Stimulated activated CD4-positive, alpha-beta T cell treated with anti-CD3 and anti-CD28 coated beads, Interleukin-12 subunit alpha, Interleukin-12 subunit beta, amount 100 ng/mL, for 4 hours (primary cell): ENCODE measurements at places on chromosomes 16 and 17.

DNA sequence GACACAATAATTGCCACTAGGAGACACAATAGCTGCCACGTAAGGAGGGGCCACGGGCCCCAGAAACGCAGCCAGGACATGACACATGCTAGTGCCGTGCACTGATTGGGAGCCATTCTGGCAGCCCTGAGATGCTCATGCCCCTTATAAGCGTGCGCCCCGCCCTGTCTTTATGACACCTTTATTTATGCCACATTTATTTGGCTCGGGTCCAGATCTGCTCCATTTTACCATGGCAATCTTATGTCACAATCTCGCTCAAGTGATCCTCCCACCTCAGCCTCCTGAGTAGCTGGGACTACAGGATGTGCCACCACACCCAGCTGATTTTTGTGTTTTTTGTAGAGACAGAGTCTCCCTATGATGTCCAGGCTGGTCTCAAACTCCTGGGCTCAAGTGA is 43.8 kb upstream of the NF1 start:
- DNase-seq, result no peak

GRCh38 chr17:61140081-61140786 is 259.4 kb upstream of the TBX2 start:
- no peak for DNase-seq

DNA sequence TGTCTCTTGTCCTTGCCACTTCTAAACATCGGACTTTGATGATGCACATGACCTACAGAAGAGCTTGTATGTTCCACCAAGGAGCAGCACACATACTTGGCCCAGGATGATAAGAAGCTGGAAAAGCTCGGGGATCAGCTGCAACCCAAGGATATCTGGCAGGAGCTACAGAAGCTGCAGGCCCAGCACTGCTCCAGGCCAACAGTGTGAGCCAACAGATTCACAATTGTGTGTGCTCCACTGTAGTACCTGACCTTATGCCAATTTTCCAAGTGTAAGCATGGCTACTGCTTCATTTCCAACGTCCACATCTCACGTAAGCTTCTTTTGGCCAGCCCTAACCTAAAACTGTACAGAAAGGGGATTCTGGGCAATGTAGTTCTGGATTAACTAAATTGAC is 83.4 kb downstream of the COX10 start:
- DNase-seq, result no peak

DNA sequence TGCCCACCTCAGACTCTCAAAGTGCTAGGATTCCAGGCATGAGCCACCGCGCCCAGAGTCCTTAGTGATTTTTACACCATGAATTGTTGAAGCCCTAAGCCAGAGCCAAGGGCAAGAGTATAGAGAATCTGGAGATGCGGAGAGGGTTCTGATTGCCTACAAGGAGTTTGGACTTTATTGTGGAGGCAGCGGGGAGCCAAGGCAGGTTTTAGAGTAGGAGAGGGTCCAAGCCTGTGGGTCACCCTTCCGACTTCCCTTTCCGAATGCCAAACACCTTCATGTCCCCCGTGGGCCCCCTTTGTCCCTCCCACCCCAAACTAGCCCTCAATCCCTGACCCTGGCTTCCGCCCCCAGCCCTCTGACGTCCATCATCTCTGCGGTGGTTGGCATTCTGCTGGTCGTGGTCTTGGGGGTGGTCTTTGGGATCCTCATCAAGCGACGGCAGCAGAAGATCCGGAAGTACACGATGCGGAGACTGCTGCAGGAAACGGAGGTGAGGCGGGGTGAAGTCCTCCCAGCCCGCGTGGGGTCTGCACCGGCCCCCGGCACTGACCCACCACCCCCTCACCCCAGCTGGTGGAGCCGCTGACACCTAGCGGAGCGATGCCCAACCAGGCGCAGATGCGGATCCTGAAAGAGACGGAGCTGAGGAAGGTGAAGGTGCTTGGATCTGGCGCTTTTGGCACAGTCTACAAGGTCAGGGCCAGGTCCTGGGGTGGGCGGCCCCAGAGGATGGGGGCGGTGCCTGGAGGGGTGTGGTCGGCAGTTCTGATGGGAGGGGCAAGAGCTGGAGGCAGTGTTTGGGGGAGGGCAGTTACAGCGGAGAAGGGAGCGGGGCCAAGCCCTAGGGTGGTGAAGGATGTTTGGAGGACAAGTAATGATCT is 7.1 kb downstream of the MIEN1 start:
- DNase-seq, result no peak

DNA sequence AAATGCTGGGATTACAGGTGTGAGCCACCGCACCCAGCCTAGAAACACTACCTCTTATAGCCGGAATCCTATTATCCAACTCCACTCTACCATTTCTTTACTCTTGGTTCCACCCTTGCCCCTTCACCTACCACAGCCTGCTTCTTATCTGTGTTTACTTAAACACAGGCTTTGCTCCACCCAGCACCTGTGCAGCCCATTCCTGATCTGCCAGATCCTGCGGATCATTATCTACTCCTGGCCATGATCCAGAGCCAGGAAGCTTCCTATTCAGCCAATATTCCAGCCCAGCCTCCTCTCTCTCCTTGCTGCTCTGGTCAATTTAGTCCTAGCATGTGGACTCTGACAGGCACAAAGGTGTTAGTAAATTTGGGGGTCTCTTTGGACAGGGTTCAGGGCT is 98.8 kb upstream of the MED13 start:
- DNase-seq, result no peak
